MCF 10A (cell line): ENCODE measurements at places on chromosomes 6 and 20. TPM values are rescaled to one million over a fixed set of nuclear protein-coding genes. Genes with fewer than 3 reads are reported as not detected.

- H3K36me3 ChIP-seq: no peaks in the 10 kb centered on the region
- DNase-seq: no peak
- H3K4me3 ChIP-seq: no peak overlapping the region
- H3K4me1 ChIP-seq: peaks cover 1% of the 10 kb centered on the region
Observed at GRCh38 chr6:148967011-148967520, 220.2 kb downstream of the UST start.

DNA sequence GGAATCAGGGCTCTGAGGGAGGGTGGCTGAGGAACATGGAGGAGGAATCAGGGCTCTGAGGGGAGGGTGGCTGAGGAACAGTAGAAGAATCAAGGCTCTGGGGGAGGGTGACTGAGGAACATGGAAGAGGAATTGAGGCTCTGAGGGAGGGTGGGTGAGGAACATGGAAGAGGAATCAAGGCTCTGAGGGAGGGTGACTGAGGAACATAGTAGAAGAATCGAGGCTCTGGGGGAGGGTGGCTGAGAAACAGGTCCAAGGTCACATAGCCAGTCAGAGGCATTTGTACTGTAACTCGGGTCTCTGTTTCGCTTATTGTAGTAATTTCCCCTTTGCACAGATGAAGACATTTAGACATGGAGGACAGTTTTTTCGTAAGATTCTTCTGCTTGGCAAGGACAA is 164.8 kb downstream of the SOBP start:
- no peaks in the 10 kb centered on the region for H3K27me3 ChIP-seq
- no peak overlapping the region for H3K27ac ChIP-seq
- no peak overlapping the region for H3K4me3 ChIP-seq
- no peaks in the 10 kb centered on the region for H3K36me3 ChIP-seq
- DNase-seq: no peak
- H3K4me1 ChIP-seq: peaks cover 5% of the 10 kb centered on the region

DNA sequence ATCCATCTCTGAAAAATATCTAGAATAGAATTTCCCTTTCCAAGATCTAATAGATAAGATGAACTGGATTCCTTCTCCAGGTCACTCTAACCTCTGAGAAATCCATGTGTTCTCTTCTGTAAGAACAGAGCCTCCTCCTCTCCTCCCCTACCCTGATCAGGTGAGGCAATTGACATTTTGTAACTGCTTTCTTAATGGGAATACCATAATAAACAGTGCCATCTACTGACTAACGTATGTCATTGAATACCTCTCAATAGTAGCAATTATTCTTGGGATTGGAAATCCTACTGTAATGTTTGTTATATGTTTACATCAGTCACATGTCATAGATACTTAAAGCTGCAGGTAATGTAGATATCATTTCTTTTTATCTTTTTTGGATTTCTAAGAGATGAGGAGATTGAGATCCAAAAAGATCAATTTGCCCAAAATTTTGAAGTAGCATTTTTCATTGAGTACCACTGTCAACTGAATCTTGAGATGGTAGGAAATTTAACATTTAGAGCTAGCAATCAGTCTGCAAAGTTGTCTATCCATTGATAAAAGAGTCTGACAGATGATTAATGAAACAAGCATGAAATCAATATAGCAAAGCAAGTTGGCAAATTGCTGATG is 365.8 kb upstream of the HSF2 start:
- H3K4me3 ChIP-seq: no peak overlapping the region
- peak; percentile 69 for DNase-seq
- H3K36me3 ChIP-seq: no peaks in the 10 kb centered on the region
- peaks cover 14% of the 10 kb centered on the region for H3K4me1 ChIP-seq

The LY6G6C gene
- total RNA-seq: 0.32 TPM in 1 of 2 replicates, not detected in the other

The FAM83B gene
- 22.3 and 25.4 TPM in 2 replicates for total RNA-seq

- no peak for DNase-seq
- H3K27me3 ChIP-seq: peaks cover 15% of the 10 kb centered on the region
- no peak overlapping the region for H3K27ac ChIP-seq
- no peaks in the 10 kb centered on the region for H3K4me1 ChIP-seq
- no peak overlapping the region for H3K4me3 ChIP-seq
Observed at GRCh38 chr6:92683748-92684147, 735.6 kb downstream of the EPHA7 start.

The BANF2 gene
- not detected in 2 replicates for total RNA-seq

The PRSS35 gene
- total RNA-seq: not detected in 2 replicates

GRCh38 chr6:26594730-26595632 is 1.8 kb upstream of the ABT1 start:
- H3K36me3 ChIP-seq: peaks cover 30% of the 10 kb centered on the region
- H3K27me3 ChIP-seq: no peaks in the 10 kb centered on the region
- H3K27ac ChIP-seq: no peak overlapping the region
- peaks cover 6% of the 10 kb centered on the region for H3K4me1 ChIP-seq
- no peak overlapping the region for H3K4me3 ChIP-seq

DNA sequence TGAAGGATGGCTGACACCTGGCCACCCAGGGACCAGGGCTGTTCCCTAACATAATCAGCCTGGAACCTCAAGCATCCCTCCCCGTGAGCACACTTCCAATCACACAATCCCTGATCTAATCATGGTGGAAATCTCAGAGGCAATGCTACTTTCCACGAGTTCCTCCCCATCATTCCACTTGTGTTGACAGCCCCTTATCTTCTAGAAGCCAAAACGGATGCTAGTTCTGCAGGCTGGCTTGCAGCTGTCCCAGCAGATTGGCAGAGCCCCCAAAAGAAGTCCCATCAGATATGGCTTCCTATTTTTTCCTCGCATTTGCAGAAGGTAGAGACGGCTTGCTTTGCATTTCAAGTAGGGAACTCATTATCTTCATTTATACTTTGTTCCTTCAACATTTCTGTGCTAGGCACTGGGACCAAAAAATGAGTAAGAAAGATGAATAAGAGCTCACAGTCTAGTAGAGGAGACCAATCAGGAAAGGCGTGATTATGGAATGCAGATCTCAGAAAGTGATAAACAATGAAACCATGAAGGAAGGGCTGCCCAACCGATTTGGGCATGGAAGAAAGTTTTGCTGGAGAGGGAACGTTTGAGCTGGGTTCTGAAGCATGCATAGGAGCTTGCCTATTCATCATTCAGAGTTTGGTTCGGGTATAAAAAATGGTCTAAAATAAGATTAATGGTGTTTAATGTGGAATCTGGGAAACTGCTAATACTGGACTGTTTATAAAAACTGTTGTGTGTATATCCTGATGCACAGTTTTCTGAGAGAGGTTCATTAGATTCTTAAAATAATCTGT is 44.6 kb upstream of the TBC1D7 start:
- DNase-seq: no peak
- H3K36me3 ChIP-seq: no peaks in the 10 kb centered on the region
- peaks cover 43% of the 10 kb centered on the region for H3K4me1 ChIP-seq

DNA sequence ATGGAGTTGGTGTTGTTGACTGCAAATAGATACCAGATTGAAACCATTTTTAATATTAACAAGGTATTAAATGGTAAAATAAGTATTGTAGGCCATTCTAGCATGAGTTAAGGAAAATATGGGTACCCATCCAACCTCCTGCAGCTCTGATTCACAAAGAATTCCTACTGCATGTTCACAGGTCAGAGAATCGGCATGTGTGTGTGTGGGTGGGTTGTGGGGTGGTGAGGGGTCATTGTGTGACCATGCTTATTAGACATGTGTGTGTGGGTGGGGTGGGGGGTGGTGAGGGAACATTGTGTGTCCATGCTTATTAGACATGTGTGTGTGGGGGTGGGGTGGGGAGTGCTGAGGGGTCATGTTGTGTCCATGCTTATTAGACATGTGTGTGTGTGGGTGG is 3.2 kb downstream of the IYD start:
- peaks cover 11% of the 10 kb centered on the region for H3K27me3 ChIP-seq
- DNase-seq: no peak
- no peak overlapping the region for H3K4me3 ChIP-seq

- H3K4me3 ChIP-seq: no peak overlapping the region
- H3K36me3 ChIP-seq: no peaks in the 10 kb centered on the region
- H3K4me1 ChIP-seq: no peaks in the 10 kb centered on the region
- no peak for DNase-seq
- H3K27me3 ChIP-seq: no peaks in the 10 kb centered on the region
Observed at GRCh38 chr6:147869869-147870268, 361.4 kb downstream of the SAMD5 start.

The HNF4A gene
- 0.22 TPM in 1 of 2 replicates, not detected in the other for total RNA-seq

DNA sequence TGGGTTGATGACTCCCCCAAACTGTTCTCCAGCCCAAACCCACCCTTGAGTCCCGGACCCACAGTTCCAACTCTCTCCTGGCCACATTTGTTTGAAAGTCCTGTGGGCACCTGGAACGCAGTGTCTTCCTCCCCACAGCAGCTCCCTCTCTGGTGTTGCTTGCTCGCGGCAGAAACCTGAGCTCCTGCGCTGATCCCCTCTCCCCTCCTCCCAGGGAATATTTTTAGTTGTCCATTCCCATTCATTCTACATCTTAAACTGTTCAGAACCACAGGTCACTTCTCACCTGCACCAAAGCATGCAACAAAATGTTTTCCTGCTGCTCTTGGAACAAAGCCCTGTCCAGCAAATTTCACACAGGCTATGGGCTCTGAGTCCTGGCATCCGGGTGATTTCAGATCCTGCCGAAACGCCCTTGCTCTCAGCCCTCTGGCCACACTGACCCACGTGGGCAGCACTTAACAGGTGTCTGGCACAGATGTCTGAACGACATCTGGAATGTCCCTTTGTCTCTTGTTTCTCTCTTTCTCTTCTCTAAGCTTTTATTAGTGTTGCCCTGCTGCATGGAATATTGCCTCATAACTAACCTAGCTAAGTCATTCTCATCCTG is 27.0 kb upstream of the PMEPA1 start:
- no peak overlapping the region for H3K27ac ChIP-seq
- DNase-seq: no peak
- H3K36me3 ChIP-seq: no peaks in the 10 kb centered on the region
- no peaks in the 10 kb centered on the region for H3K4me1 ChIP-seq
- H3K4me3 ChIP-seq: no peak overlapping the region
- peaks cover 27% of the 10 kb centered on the region for H3K27me3 ChIP-seq

The RUNX2 gene
- total RNA-seq: 8.1 and 9.3 TPM in 2 replicates

DNA sequence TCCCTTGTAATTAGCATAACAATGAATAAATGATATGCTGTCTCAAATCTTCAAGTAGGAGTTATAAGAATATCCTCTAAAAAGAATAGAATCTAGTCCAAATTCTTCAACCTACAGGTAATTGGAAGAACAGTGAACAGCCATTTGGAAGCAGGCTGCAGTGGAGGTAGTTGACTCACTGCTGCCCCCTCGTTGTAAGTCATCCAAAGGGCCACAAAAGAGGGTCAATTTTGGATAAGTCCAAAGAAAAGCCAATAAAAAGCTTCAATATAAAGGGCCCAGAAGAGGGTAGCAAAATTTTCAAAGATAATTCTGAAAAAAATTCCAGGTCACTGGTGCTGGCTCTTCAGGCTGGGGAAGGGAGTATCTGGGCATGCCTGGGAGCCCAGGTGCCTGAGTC is 60.8 kb upstream of the SSTR4 start:
- no peak overlapping the region for H3K4me3 ChIP-seq
- H3K27me3 ChIP-seq: no peaks in the 10 kb centered on the region
- no peak overlapping the region for H3K27ac ChIP-seq
- DNase-seq: peak; percentile 53

- no peak for DNase-seq
- H3K36me3 ChIP-seq: no peaks in the 10 kb centered on the region
- H3K27ac ChIP-seq: no peak overlapping the region
- H3K4me1 ChIP-seq: no peaks in the 10 kb centered on the region
- H3K27me3 ChIP-seq: peaks cover 59% of the 10 kb centered on the region
Observed at GRCh38 chr6:72078096-72078495, 191.7 kb downstream of the RIMS1 start.

The TAGAP gene
- total RNA-seq: not detected in 2 replicates

DNA sequence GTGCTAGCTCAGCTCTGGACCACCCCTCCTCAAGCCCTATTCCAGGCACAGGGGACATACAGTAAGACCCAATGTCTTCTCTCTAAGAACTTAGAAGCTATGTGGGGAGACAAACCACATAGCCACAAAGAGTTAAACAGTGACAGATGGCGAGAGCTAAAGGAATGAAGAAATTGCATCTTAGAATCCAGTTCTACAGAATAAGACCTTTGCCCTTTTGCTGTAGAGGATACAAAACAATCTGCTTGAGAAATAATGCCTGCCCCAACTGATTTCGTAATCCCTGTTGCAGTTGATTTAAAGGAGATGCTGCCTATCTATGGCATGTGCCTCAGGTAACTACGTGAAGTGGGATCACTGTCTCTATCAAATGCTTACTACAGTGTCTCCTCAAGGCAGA is 31.2 kb downstream of the TNFRSF21 start:
- no peaks in the 10 kb centered on the region for H3K27me3 ChIP-seq
- H3K27ac ChIP-seq: no peak overlapping the region
- peak; percentile 68 for DNase-seq
- H3K36me3 ChIP-seq: no peaks in the 10 kb centered on the region
- peaks cover 12% of the 10 kb centered on the region for H3K4me1 ChIP-seq
- H3K4me3 ChIP-seq: no peak overlapping the region
